Left forelimb (tissue), 1 donor: ENCODE measurements at places on chromosomes 5 and 9.
A peak's percentile ranks its signal among the peaks of the same experiment; 100 is the strongest.

GRCh38 chr5:1315709-1316587, 21.1 kb upstream of the TERT start:
- DNase-seq, result peak; percentile 65

GRCh38 chr5:78062645-78063044, 231.9 kb downstream of the AP3B1 start:
- no peak for DNase-seq

DNA sequence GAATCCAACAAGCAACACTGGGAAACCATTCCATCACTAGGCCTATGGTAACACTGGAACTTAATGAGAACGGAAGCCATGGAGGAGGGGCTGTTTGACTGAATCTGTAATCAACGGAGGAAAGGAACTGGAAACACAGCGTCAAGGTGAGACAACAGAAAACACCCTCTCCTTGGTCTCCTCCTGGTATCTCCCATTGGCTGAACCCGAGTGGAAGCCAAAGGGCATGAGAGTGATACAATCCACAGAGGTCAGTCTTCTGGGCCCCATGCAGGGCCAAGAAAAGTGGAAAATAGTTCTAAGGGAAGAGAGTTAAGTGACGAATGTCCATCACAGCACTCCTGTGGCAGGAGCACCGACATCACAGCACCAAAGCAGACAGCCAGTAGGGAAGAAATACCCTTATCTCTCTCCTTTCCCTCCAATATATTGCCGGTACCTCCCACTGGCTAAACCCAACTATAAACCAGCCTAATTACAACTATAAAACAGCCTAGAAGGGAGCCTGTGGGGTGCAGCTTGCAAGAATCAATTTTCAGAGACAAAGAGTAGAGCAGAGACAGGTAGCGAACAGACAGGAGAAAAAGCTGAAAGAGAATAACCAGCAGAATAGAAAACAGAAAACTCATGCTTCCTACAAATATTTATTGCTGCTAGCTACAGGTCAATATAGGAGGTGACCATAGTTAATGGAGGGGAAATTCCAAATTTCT, 107.4 kb upstream of the IFNE start:
- no peak for DNase-seq

DNA sequence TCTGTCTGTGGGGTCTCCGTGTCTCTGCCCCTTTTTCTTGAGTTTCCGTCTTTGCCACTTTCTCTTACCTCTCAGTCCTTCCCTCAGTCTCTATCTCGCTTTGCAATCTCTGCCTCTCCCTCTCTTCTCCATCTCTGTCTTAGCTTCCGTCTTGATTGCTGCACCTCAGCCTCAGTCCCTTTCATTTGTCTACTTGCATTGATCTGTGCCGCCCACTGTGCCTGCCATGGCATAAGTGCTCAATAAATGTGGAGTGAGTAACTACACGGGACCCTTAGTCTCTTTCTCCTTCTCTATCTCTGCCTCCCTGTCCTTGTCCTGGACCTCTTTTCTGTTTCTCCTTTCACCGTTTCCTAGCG, 6.6 kb downstream of the PCDHGC5 start:
- DNase-seq, result no peak

- no peak for DNase-seq
These were observed 48.6 kb upstream of the TLE1 start for GRCh38 chr9:81737871-81738507.

- DNase-seq, result no peak
These were observed 38.4 kb upstream of the RXRA start for GRCh38 chr9:134287591-134288491.

GRCh38 chr9:95515272-95516113, 1.3 kb downstream of the PTCH1 start:
- no peak for DNase-seq

DNA sequence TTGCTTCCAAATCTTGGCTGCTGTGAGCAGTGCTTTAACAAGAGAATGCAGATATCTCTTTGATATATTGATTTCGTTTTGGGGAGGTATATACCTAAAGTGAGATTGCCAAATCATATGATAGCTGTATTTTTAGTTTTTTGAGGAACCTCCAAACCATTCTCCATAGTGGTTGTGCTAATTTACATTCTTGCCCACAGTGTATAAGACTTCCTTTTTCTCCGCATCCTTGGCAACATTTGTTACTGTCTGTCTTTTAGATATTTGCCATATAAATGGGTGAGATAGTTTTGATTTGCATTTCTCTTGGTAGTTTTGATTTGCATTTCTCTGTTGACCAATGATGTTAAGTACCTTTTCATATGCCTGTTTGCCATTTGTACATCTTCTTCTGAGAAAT, 10.0 kb upstream of the PLK2 start:
- DNase-seq, result no peak

DNA sequence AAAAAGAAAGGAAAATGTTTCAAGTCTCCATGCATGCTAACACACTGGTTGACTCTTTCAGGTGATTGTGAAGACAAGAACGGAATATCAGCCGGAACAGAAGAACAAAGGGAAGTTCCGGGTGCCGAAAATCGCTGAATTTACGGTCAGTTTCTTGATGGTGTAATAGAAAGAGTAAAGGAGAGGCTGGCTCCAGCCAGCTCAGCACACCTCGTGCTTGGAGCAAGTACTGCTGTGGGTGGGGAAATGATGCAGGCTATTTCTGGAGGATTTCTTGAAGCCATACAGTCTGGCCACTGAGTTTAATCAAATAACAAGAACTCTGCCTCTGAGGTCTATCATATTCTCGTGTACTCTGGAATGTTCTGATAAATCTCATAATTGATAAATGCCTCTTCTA, 18.7 kb downstream of the NSG2 start:
- no peak for DNase-seq

GRCh38 chr5:1795506-1795905, 4.1 kb downstream of the MRPL36 start:
- no peak for DNase-seq

GRCh38 chr5:141867651-141868050, 10.6 kb downstream of the PCDH1 start:
- no peak for DNase-seq

DNA sequence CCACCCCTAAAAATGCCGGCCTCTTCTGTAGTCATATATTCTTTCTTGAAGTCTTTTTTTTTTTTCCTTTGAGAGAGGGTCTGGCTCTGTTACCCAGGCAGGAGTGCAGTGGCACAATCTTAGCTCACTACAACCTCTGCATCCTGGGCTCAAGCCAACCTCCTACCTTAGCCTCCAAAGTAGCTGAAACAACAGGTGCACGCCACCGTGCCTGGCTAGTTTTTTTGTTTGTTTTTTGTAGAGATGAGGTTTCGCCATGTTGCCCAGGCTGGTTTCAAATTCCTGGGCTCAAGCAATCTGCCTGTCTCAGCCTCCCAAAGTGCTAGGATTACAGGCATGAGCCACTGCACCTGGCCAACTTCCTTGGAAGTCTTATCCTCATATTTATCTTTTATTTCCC, 19.1 kb downstream of the SREK1IP1 start:
- no peak for DNase-seq

DNA sequence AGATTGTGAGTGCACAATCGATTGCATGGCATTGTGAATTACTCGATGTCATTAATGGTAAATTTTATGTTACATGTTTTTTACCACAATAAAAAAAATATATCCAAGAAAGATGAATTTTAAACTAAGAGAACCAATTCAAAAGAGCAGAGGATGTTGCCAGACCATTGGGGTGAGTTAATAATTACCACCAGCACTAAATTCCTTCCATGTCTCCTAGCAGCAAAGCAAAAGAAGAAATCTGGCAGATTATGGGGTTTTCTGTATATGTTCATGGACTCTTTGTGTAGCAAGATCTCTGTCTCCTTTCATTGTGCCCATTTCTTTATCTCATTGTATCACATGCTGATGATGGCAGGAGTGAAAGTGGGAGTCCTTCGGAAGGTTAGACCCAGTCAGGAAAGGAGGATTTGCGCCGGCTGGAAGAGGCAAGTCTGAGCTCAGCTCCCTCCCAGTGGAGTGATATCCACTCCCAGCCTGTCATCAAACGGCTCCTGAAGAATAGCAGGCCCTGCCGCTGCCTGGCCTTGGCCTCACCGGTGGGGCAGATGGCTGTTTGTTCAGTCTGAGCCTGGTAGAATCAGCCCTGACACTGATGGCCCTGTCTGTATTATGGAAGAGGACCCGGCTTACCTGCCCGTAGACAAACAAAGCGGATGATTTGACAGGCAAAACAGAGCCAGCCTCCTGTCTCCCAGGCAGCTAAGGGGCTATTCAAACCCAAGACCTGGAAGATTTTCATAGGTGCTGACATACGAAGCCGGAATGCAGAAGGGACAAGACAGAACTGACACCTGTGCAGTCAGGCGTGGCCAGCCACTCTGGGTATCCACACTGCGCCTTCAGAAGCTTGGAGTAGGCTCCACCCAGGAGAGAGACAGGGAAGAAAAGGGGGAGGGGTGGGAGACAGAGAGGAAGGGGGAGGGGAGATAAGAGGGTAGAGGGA, 21.9 kb upstream of the FOXE1 start:
- DNase-seq, result no peak

DNA sequence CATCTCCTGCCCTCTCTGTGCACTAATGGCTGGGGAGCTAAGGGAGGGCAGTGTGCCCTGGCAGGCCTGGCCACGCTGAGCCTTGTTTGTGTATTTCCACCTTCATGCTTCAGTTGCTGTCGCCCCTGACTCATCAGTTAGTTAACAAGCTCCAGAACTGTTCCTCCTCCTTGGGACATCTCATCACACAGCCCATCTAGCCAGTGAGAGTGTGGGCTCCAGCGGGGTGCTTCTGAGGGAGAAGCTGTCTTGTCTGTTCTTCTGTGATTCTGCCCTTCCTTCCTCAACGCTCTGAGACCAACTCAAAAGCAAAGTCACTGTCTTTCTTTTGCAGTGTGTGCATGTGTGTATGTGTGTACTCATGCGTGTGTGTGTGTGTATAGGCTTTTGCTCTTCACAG, 58.3 kb upstream of the CPEB4 start:
- DNase-seq, result no peak

- no peak for DNase-seq
These were observed 269.4 kb upstream of the IRX1 start for GRCh38 chr5:3325972-3326840.

GRCh38 chr5:77866198-77866597, 90.1 kb upstream of the TBCA start:
- no peak for DNase-seq

DNA sequence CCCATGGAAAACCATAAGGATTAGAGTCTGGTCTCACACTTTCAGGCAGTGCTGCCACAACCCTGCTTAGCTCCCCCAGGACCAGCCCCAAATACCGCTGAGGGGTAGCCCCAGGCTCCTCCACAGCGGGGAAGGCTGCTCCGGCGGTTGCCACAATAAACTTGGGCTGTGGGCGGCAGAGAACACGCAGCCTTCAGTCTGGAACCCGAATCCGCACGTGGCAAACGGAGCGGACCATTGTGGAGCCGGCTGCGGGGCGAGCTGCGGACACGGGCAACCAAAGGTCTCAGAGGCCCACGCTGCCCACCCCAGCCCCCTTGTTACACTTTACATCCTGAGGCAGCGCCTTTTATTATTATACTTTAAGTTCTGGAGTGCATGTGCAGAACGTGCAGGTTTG, 37.3 kb upstream of the C9orf72 start:
- no peak for DNase-seq
